Fibroblast of the aortic adventitia (primary cell): ENCODE measurements at places on chromosomes 5 and 9. TPM values are rescaled to one million over a fixed set of nuclear protein-coding genes. Genes with fewer than 3 reads are reported as not detected.

Gene SPINK4
- not detected in 2 replicates for total RNA-seq

Gene GHR
- 4.3 and 6.0 TPM in 2 replicates for total RNA-seq

Gene CTSL
- total RNA-seq, result 510 and 513 TPM in 2 replicates

Gene PCDHGA1
- total RNA-seq, result 0.90 and 1.4 TPM in 2 replicates

Gene RNF208
- total RNA-seq, result 0.45 TPM in 1 of 2 replicates, not detected in the other

Gene PAXX
- 7.1 and 18.3 TPM in 2 replicates for total RNA-seq

Gene IQGAP2
- 1.2 and 2.5 TPM in 2 replicates for total RNA-seq

Gene HBEGF
- 0.41 and 0.90 TPM in 2 replicates for total RNA-seq

Gene MEF2C
- total RNA-seq, result 23.5 and 38.6 TPM in 2 replicates

Gene FAM81B
- total RNA-seq, result not detected in 2 replicates

Gene SHROOM1
- total RNA-seq, result 1.2 and 7.6 TPM in 2 replicates

Gene NTNG2
- 1.1 and 2.4 TPM in 2 replicates for total RNA-seq

Gene NIPAL4
- total RNA-seq, result under 0.01 TPM in 1 of 2 replicates, not detected in the other

Gene PCDHGB7
- 16.7 and 22.1 TPM in 2 replicates for total RNA-seq

Gene IGFBPL1
- not detected in 2 replicates for total RNA-seq

Gene PCSK1
- total RNA-seq, result 0.45 and 1.5 TPM in 2 replicates

Gene NUTM2G
- not detected in 2 replicates for total RNA-seq

Gene ECSCR
- 0.36 and 1.1 TPM in 2 replicates for total RNA-seq

Gene FAM221B
- not detected in 2 replicates for total RNA-seq

Gene ANKRD18B
- 1.9 TPM in 1 of 2 replicates, not detected in the other for total RNA-seq

Gene WNK2
- not detected in 2 replicates for total RNA-seq

Gene PCDHA1
- 0.09 TPM in 1 of 2 replicates, not detected in the other for total RNA-seq

Gene TEK
- 1.7 and 3.8 TPM in 2 replicates for total RNA-seq

Gene C8G
- total RNA-seq, result 0.36 TPM in 1 of 2 replicates, not detected in the other

Gene RANBP6
- total RNA-seq, result 19.9 and 37.7 TPM in 2 replicates
